Heart right ventricle (tissue), 16 donors: ENCODE measurements at places on chromosomes 11 and 22. TPM values are rescaled to one million over a fixed set of nuclear protein-coding genes. Genes with fewer than 3 reads are reported as not detected.
A peak's percentile ranks its signal among the peaks of the same experiment; 100 is the strongest.

- DNase-seq = no peak
- no peaks in the 10 kb centered on the region for H3K27me3 ChIP-seq
- no peaks in the 10 kb centered on the region for H3K36me3 ChIP-seq
- no peak overlapping the region for H3K4me3 ChIP-seq
Measured at GRCh38 chr22:50118557-50119168, 28.9 kb downstream of the MOV10L1 start.

DNA sequence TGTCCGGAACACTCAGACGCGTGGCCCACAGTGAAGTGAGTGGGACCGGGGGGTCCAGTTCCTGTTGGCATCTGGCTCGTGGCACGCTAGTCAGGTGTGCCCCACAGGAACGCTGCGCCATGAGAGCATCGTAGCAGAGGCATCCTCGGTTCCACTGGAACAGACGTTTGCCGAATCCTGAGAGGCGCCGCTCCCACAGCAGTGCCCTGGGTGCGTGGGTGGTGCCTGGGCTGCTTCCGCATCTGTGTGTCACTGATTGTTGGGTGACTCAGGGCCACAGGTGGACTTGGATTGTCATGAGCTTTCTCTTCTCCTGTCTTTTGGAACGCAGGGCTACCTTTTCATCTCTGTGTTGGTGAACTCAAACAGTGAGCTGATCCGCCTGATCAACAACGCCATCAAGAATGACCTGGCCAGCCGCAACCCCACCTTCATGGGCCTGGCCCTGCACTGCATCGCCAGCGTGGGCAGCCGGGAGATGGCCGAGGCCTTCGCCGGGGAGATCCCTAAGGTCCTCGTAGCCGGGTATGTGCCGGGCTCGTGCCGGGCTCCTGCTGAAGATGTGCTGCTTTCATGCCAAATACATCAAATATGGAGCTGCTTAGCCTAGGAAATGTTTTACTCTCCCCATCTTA, 46.2 kb downstream of the AP2A2 start:
- no peaks in the 10 kb centered on the region for H3K27me3 ChIP-seq
- no peak overlapping the region for H3K27ac ChIP-seq
- no peak overlapping the region for H3K4me3 ChIP-seq
- no peaks in the 10 kb centered on the region for H3K4me1 ChIP-seq
- no peak for DNase-seq

- no peak for DNase-seq
- H3K4me3 ChIP-seq = no peak overlapping the region
- H3K27ac ChIP-seq = no peak overlapping the region
- no peaks in the 10 kb centered on the region for H3K4me1 ChIP-seq
- H3K36me3 ChIP-seq = no peaks in the 10 kb centered on the region
- no peaks in the 10 kb centered on the region for H3K27me3 ChIP-seq
Measured at GRCh38 chr11:104279587-104279986, 115.6 kb upstream of the PDGFD start.

- peak; percentile 23 for DNase-seq
- H3K27ac ChIP-seq = no peak overlapping the region
- peak overlapping the region; percentile 22 for H3K4me3 ChIP-seq
- H3K4me1 ChIP-seq = no peaks in the 10 kb centered on the region
Measured at GRCh38 chr22:28810821-28811491, 10.6 kb upstream of the XBP1 start.

DNA sequence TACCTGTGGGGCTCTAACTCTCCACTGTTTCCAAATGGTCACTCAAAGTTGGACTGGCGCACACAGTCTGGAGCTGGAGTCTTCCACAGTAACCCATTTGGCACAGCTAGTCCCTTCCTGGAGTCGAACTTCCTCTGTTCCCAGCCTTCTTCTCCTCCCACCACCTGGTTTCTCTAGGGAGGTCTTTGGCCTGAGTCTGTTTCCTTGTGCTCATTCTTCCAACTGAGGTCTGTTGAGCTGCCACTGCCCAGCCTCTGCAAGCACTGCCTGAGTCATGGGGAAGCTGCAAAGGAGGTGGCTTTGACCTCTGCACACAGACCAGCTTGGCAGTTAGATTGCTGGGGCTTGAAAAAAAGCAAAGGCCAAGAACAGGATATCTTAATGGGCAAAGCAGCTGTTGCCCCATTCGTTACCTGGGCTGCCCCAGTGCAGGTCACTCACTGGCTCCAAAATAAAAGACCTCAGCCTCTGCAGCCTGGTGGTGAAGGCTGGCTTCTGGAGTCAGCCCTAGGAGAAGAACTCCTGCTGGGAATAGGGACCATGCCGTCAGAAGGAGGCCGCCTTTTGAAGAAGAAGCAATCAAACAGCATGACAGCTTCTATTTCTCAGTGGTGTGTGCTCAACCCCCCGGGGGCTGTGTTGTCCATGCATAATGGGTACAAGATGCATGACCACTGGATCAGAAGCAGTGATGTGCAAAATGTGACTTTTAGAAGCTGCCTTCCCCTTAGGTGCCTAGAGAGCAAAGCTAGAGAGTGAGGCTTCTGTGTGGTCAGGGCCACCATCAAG, 3.0 kb downstream of the ADAMTS15 start:
- H3K27ac ChIP-seq = peak overlapping the region; percentile 80
- H3K4me1 ChIP-seq = peaks cover 73% of the 10 kb centered on the region
- H3K27me3 ChIP-seq = no peaks in the 10 kb centered on the region
- peak overlapping the region; percentile 75 for H3K4me3 ChIP-seq
- DNase-seq = peak; percentile 69

GRCh38 chr22:42062506-42063170, 8.0 kb downstream of the NAGA start:
- no peaks in the 10 kb centered on the region for H3K27me3 ChIP-seq
- DNase-seq = no peak
- no peaks in the 10 kb centered on the region for H3K4me1 ChIP-seq
- peaks cover 86% of the 10 kb centered on the region for H3K36me3 ChIP-seq

- no peaks in the 10 kb centered on the region for H3K4me1 ChIP-seq
- DNase-seq = no peak
- H3K4me3 ChIP-seq = no peak overlapping the region
- peaks cover 16% of the 10 kb centered on the region for H3K27me3 ChIP-seq
- no peak overlapping the region for H3K27ac ChIP-seq
- H3K36me3 ChIP-seq = no peaks in the 10 kb centered on the region
Measured at GRCh38 chr11:124823512-124824376, 23.5 kb upstream of the MSANTD2 start.

- H3K4me3 ChIP-seq = no peak overlapping the region
- H3K27me3 ChIP-seq = no peaks in the 10 kb centered on the region
- DNase-seq = no peak
- H3K36me3 ChIP-seq = no peaks in the 10 kb centered on the region
- H3K27ac ChIP-seq = no peak overlapping the region
- no peaks in the 10 kb centered on the region for H3K4me1 ChIP-seq
Measured at GRCh38 chr11:38219636-38220035, 1621.6 kb upstream of the RAG2 start.

DNA sequence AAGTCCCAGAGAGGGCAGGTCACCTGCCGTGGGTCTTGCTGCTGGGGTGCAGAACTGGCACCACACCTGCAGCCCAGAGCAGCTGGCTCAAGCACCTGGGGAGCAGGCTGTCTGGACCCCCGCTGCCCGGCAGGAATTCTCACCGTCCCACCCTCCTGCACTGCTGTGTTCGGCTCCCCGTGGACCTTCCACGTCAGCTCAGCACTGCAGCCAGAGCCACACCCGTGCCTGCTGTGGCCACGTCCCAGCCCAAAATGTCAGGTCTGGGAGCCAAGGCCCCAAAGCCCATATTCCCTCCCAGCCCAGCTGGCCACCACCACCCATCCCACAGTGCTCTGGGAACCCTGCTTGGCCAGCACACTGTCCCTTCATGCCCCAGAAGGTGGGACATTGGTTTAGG, 28.0 kb upstream of the MYRF start:
- no peaks in the 10 kb centered on the region for H3K36me3 ChIP-seq
- no peaks in the 10 kb centered on the region for H3K27me3 ChIP-seq
- H3K4me1 ChIP-seq = peaks cover 13% of the 10 kb centered on the region
- H3K4me3 ChIP-seq = no peak overlapping the region
- H3K27ac ChIP-seq = no peak overlapping the region

- DNase-seq = peak; percentile 72
- no peak overlapping the region for H3K4me3 ChIP-seq
- H3K27me3 ChIP-seq = no peaks in the 10 kb centered on the region
- H3K27ac ChIP-seq = no peak overlapping the region
Measured at GRCh38 chr11:61853698-61854169, 25.6 kb downstream of the FADS2 start.

- peak overlapping the region; percentile 16 for H3K27ac ChIP-seq
- no peaks in the 10 kb centered on the region for H3K36me3 ChIP-seq
- no peaks in the 10 kb centered on the region for H3K27me3 ChIP-seq
- DNase-seq = no peak
- H3K4me3 ChIP-seq = no peak overlapping the region
Measured at GRCh38 chr11:11480971-11481370, 127.9 kb upstream of the CSNK2A3 start.

Gene KCNA4
- 12.5 TPM for total RNA-seq

Gene RIC3
- 10.8 TPM for total RNA-seq
